D721Med (cell line): ENCODE measurements at places on chromosomes 3 and 15.

- no peak for DNase-seq
These were observed 103.3 kb downstream of the PCCB start for GRCh38 chr3:136353461-136353860.

GRCh38 chr15:79673416-79674123 lies 223.2 kb downstream of the MTHFS start:
- no peak for DNase-seq

DNA sequence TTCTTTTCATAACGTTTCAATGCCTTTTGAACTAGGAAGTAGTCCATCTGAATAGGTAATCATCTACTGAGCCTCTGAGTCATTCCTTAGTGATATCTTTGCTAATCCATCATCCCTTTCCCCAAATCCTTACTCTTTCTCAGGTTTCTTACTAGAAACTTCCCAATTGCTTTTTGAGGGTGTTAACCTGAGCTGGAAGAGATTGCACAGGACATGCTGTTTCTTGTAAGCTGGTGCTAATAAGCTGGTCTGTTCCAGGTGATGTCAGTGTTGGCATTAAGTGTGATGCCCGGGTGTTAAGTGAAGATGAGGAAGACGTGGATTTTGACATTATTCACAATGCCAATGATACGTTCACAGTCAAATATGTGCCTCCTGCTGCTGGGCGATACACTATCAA lies 101.0 kb downstream of the DNASE1L3 start:
- DNase-seq, result no peak

DNA sequence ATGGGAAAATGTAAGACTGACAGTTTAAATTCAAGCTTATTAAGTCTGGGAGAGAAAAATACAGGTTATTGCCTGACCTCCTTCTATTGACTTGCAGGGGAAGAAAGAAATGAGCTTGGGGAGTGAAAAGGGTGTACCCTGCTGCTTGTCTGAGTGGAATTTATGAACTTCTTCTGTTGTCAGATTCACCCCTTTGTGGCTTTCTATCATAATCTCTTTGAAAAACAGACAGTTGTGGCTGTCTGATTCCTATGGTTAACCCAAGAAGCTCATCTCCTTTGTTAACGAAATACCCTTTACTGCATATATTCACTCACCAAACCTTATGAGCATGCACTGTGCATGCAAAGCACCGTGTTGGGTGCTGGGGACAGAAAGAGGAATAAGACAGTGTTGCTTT lies 22.5 kb downstream of the GPD1L start:
- no peak for DNase-seq

DNA sequence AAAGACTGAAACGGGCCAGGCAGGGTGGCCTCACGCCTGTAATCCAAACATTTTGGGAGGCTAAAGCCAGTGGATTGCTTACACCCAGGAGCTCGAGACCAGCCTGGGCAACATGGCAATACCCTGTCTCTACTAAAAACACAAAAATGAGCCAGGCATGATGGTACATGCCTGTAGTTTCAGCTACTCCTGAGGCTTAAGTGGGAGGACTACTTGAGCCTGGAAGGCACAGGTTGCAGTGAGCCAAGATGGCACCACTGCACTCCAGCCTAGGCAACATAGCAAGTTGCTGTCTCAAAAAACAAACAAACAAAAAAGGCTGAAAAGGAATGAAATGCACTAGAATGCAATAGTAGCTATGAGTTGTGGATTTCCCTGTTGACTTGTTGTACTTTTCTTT lies 94.7 kb downstream of the STAG1 start:
- no peak for DNase-seq

DNA sequence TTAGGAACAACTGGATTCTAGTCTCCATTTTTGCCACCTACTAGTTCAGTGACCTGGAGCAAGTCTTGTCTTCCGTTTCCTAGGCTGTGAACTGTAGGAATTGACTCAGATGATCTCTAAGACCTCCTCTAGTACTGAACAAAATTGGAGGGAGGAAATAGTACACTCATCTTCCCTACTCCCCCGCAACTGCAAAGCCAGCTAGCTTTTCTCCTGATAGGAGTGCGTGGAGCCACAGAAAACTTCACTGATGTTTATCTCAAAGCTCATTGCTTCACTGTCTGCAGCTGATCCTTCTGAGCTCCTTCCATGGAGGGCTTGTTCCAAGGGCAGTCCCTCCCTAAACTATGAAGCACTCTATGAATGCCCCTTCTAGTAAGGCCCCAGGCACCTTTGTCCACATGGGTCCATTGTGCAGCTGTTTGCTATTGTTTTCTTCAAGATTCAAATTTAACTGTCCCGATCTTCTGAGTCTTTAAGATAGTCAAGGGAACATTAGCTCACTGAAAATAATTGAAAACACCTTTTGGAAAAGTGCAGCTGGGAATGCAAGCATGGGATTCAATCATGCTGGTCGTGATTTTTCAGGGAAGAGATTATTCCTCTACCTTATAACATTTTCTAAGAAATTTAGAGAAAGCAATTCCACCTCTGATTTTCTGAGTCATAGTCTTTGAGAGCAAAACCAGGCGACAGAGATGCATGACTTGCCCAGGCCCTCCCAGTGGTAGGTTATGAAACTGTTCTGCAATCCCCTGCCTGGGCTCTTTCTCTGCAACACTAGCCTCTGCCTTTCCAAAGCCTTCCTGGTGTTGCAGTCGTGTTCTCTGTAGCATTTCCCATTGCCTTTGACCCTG lies 24.3 kb downstream of the FILIP1L start:
- no peak for DNase-seq

- DNase-seq, result no peak
These were observed 9.5 kb downstream of the PRKCD start for GRCh38 chr3:53170325-53171063.

GRCh38 chr15:48394970-48395369 lies 63.7 kb downstream of the DUT start:
- no peak for DNase-seq

GRCh38 chr15:80159811-80160569 lies 7.2 kb downstream of the FAH start:
- DNase-seq, result no peak

DNA sequence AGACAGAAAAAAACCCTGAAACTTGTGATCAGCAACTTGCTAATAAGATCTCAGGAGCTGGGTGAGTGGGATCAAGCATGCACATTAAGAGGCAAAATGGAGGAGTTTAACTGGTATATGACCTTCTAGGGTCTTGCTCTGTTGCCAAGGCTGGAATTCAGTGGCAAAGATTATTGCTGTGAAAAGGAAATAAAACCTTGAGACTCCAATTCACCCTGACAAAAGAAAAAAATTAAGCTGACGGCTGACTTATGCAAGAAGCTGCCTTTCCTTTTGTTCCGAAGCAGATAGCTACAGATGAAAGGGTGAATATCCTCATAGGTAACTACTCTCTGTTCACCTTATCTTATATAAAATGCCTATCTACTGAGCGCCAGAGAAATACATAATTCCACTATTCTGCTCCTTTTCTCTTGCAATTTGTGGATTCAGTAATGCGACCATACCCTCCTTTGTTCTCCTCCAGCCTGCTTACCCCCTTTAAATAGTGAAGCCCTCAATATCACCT lies 68.9 kb downstream of the HERC1 start:
- DNase-seq, result no peak

DNA sequence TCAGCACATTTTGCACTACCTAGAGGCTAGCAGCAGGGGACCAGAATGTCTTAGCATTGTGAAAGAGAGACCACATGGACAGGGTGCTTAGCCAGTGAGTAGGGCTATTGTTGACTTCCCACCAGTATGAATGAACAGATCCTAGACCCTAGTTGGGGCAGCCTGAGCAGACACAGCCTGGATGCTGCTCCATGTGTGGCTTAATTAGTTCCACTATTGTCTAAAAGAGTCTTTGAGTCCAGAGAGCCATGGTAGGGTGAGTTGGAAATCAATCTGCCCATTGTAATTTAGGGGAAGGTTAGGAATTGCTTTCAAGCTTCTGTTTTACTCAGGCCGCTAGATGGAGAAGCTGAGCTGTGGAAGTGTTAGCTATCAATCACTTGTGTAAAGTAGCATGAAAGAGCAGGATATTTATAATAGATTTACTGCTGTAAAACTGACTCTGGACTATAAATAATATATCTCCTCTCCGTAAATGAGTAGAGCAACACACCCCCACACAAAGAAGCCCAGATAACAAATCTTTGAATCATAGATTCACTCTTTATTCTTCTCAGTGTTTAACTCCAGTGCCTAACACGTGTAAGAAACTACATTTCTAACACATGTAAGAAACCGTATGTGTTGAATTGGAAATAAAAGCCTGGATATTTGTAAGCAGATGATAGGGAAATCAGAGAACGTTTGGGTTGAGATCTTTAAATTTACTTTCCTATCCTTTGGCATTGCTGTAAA lies 4.1 kb upstream of the GCSAM start:
- DNase-seq, result no peak

- DNase-seq, result no peak
These were observed 68.6 kb downstream of the ST6GAL1 start for GRCh38 chr3:186998937-186999368.

DNA sequence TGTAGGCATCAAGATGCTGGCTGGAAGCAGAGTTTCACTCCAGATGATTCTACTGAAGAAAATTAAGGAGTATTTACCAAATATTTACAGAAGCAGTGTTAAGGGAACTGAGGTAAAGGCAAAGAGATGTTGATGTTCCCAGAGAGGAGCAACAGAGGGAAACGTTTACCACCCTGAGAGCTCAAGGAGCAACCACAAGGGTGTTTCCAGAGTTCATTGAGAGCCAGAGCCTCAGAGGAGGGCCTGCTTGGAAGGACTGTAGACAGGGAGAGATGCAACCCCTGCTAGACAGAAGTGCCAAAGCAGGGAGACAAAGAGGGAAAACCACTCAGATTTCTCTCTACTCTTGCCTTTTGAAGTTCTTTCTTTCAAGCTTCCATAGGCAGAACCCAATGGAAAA lies 474.5 kb downstream of the RBMS3 start:
- DNase-seq, result no peak

DNA sequence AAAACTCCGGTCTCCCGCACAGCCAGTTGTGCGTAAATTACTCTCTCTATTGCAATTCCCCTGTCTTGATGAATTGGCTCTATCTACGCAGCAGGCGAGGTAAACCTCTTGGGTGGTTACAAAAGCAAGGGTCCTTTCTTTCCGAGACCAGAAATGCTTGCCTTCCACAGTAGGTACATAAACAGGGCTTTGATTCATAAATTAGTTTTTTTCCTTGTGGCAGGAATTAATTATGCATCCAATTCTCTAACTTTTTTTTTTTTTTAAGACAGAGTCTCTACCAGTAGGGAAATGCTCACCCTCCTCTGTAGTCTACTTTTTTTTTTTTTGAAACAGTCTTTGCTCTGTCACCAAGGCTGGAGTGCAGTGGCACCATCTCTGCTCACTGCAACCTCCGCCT lies 16.3 kb downstream of the CD80 start:
- no peak for DNase-seq

- DNase-seq, result no peak
These were observed 16.8 kb upstream of the COLQ start for GRCh38 chr3:15538345-15538744.

- DNase-seq, result no peak
These were observed 14.2 kb upstream of the ULK3 start for GRCh38 chr15:74857082-74857655.
